ENCODE measurements at places on chromosomes 13 and 19.

GRCh38 chr13:105016266-105016665, 1519.2 kb downstream of the EFNB2 start:
- DNase-seq: no peak

DNA sequence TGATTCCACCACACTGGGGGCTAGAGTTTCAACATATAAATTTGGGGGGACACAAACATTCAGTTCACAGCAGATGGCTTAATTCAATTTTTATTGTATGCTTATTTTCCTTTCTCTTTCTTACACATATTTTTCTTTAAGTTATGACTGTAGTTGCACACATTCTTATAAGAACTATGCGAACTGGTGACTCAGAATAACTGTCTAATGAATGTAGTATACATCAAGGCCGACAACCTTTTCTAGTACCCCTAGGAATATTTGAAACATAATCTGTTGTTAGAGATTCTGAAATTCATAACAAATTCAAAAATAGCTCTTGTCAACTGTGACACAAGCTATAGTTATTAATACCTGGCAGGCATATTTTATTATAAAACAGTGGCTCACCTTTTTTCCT, 695.6 kb downstream of the PCDH9 start:
- DNase-seq: no peak

- no peak for DNase-seq
These were observed 10.0 kb downstream of the LRFN3 start for GRCh38 chr19:35946203-35946602.

DNA sequence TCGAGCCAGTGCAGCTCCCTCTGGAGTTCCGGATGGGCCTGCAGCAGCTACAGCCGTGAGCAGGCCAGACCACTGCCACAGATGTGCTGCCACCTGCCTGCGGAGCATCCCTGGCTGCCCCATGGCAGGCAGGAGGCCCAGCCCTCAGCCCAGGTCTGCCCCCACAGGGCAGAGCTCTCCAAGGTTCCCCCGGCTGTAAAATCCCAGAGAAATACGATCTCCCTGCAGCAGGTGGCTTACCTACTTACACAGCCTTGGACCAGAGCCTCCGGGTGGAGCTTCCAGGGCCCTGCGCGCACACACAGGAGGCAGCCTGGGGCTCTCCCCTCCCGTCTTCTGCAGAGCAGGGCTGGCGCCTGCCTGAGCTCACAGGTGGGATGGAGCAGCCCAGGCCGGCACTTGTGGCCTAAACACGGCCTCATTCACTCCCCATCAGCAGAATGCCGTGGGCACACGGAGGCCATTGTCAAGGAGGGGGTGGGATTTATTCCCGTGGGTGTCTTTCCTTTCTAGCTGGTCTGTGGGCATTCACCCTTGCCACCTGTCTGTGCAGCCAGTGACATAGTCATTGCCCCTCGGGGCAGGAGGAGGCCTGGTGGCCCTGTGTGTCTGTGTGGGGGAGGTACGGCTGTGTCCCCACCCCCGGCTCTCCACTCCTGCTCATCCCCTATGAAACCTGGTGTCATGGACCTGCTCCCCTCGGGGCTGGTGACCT, 118.0 kb downstream of the KDM4B start:
- no peak for DNase-seq

GRCh38 chr19:10036601-10037071, 23.4 kb downstream of the RDH8 start:
- DNase-seq: no peak

DNA sequence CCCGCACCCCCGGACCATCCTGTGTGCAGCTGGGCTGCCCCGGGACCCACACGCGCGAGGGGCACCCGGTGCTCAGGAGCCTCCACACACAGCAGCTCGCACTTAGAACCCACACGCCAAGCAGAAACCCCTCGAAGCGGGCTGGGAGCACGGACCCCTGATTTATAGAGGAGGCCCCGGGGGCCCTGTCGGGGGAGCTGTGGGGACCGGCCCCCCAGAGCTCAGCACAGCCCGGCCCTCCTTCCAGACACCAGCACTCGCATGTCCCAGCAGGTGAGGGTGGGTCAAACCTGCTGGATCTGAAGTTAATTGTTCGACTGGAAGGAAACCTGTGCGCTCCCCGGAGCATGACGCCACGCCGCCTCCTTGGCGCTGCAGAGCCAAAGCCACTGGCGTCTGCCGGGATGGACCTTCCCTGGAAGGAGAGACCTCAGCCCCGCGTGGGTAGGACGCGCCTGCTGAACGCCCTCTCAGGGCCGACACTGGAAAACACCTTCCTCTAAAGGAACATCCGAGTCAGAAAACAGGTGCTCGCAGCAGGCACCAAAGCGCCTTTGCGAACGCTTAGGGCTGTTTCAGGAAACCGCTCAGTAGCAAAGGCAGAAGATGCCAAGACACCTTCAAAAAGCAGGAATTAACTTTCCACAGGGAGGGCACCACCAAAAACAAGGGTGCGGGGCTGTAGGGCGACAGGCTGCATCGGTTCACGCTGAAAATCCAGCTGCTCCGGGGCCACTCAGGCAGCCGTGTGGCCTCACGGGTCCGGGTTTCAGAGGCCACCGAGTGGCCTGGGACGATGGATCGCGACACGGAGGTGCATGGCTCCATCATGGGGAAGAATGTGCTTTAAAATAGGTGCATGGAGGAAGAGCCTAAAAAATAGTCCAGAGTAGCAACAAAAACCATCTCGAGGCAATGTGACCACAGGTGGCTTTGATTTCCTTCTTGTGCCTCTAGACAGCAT, 37.8 kb upstream of the GRTP1 start:
- no peak for DNase-seq

- DNase-seq: no peak
These were observed 141.3 kb downstream of the FGF9 start for GRCh38 chr13:21812192-21812626.

DNA sequence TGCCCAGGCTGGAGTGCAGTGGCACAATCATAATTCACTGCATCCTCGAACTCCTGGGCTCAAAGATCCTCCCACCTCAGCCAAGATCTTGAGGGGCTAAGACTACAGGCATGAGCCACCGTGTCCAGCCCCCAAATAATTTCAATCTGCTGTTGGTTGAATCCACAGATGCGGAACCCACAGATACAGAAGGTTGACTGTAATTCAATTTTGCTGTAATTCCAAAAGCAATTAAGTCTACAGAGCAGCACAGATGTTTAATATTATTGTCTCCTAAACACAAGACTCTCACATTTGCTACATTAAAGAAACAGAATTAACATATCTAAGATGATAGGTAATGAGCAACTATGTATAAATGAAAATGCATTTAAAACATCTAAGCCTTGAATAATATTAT, 75.6 kb downstream of the MIPEP start:
- DNase-seq: no peak

DNA sequence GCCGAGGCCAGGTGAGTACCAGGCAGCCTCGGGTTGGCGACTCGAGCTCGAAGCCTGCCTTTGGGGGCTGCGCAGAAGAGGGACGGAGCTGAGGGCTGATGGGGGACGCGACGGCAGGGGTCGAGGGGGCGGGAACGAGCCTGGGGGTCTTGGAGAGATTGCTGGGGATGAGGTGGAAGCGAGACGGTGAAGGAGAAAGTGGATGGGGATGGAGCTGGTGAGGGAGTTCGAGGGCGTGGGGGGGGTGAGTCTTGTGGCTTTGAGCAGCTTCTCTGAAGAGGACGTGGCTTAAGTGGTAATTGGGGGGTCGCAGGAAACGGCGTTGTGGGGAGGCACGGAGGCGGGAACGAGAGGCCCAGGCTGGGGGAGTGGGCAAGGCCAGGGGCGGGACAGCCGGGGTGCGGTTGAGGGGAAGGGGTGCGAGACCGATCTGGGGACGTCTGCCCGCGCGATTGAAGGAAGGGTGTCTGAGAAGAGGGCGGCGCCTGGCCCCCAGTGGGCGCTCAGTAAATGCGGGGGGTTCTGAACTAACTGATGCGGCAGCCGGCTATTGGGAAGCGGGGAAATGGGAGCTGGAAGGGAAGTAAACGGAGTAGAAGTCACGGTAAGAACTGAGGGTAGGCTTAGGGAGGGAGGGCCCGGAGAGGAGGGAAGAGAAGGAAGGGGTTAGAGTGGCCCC, 426 bp downstream of the MYO9B start:
- peak; percentile 50 for DNase-seq

GRCh38 chr19:41521931-41522555, 53.9 kb upstream of the CEACAM21 start:
- DNase-seq: peak; percentile 64

GRCh38 chr13:112812306-112813055, 122.6 kb downstream of the ATP11A start:
- no peak for DNase-seq

GRCh38 chr13:90502153-90502552, 845.3 kb upstream of the MIR17HG start:
- DNase-seq: no peak

DNA sequence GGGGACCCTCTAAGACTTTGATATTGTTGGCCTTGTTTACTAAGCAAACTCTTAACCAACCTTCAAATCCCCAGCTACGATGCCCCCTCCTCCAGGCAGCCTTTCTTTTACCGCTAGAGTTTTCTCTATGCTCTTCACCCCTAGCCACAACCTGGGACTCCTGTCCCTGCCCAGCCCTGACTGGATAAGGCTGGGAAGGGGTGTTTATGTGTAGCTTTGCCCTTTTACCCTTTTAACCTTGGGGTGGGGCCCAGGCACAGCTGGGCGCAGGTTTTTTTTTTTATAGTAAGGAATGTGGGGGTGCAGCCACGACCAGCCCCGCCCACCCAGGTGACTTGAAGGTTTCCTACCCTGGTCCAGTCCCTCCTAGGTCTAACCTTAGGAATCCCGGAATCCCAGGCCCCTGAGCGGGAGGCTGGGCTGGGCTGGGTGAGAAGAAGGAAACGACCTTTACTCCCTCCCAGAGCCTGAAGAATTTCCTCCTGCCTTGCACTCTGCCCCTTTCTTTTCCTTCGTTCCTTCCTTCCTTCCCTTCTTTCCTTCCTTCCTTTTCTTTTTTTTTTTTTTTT, 12.2 kb downstream of the TJP3 start:
- no peak for DNase-seq

DNA sequence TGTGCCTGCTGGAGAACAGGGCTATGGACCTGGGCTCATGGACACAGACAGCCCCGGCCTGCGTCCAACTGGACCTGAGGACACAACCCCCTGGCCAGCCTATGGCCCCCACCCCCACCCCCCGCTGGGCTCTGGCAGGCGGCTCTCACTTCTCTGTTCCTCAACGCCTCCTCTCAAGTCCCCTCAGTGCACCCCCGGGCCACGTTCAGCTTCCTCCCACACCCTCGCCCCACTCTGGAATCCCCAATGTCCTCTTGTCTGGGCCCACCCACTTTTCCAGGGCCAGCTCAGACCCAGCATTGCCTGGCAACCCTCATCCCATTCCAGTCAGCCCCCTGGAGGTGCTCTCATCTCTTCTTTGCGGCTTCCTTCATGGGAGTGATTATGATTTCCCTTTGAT, 130.2 kb upstream of the SPACA7 start:
- DNase-seq: no peak

GRCh38 chr19:58009666-58010301, 7.2 kb upstream of the ZNF606 start:
- peak; percentile 89 for DNase-seq

GRCh38 chr13:32173881-32174280, 141.3 kb downstream of the ZAR1L start:
- no peak for DNase-seq

GRCh38 chr13:108444448-108444847, 174.9 kb downstream of the TNFSF13B start:
- no peak for DNase-seq

GRCh38 chr13:83332751-83333150, 549.5 kb downstream of the SLITRK1 start:
- DNase-seq: no peak

DNA sequence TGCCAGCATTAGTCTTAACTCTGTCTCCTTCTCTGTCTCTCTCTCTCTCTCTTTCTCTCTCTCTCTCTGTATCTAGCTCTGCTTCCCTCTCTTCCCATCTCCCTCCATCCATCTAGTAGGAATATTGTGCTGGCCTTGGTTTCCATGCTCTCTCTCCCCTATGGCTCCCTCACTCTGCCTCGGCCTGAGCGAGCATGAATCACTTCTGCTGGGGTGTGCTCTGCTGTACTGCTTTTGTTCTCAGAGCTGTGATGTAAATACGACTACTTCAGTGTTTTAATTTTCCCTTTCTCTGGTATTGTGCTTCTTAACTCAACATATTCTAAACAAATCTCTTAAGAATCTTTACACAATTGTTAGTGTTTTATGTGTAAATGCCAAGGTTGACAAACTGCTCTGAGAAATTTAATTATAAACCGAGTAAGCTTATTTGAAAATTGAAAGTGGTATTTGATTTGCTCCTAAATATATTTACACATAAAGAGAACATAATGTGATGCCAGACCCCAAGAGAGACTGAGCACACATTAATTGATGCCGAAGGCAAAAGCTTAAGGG, 211.5 kb upstream of the KL start:
- no peak for DNase-seq

DNA sequence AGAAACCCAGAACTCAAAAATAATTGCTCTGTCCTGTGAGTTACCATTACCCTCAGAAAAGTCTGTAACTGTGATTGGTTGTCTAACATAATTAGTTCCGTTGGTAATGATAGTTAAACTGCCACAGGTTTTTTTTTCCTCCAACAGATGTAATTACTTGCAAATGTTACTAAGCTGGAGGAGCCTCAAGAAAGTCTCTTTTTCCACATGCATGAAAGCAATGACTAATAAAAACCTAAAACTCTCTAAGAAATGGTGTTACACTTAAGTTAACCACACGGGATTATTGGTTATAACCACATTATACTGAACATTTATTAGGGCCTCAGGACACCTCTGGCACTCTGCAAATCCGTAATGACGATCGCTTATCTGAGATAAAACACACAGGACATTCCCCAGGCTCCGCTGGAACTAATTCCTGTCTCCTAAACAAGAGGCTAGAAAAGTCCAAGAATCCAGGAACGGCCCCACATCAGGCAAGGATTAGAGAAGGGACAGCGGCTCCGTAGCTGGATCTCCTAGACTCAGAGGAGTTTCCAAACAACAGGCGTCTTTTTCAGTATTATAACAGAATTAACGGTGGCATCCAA, 753 bp downstream of the ZNF235 start:
- DNase-seq: no peak

- no peak for DNase-seq
These were observed 560.2 kb downstream of the UQCRFS1 start for GRCh38 chr19:28652765-28653164.

GRCh38 chr13:41905600-41906254, 55.2 kb downstream of the VWA8 start:
- peak; percentile 30 for DNase-seq

DNA sequence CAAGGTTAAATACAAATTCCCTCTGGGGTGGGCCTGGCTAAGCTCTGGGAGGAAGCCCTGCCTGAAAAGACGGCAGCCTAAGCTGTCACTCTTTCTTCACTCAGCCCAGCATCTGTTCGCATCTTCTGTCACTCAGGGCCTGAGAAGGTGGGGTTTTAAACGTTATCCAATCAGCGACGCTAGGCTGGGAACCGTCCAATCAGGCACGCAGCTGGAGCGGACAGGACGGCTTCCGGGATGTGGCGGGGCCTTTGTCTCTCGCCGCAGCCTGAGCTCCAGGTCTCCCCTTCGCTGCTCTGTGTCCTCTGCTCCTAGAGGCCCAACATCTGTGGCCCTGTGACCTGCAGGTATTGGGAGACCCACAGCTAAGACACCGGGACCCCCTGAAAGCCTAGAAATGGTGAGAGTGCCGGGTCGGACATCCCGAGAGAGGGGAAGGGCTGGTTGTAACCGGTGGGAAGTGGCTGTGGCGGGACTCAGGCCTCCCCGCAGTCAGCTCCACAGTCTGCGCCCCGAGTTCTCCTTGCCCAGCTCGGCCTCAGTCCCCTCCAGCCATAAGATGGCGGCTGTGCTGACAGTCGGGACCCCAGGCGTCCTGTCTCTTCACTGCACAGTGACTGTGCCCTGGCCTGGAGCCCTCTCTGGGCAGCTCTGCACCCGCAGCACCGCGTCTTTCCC, at the start of gene ZNF431:
Gene ZNF431, plus strand, starts transcription at position 254 of the 678 bp plus-strand sequence. Its CDS starts 144 bp downstream, at position 398.
- peak; percentile 89 for DNase-seq

GRCh38 chr13:113597391-113598080, 13.0 kb downstream of the TFDP1 start:
- DNase-seq: no peak

Measured in CD8-positive, alpha-beta memory T cell (primary cell).